ENCODE measurements at places on chromosomes 7 and 10.

DNA sequence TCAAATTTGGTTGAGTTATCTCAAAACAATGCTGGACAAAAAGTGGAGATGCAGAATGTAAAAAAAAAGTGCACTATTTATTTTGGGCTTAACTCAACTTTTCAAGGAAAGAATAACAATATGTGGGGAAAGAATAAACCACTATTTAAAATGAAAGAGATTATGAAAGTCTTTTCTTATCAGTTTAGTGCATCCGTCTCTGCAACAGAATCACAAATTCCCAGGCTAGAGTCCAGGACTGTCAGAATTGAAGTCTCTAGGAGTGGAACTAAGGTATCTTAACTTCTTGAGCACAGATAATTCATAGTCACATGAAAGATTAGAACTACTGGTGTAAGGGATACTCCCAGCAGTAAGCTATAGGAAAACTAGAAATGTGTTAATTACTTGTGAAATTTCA is 1200.3 kb upstream of the LRRN3 start:
- DNase-seq, result no peak

DNA sequence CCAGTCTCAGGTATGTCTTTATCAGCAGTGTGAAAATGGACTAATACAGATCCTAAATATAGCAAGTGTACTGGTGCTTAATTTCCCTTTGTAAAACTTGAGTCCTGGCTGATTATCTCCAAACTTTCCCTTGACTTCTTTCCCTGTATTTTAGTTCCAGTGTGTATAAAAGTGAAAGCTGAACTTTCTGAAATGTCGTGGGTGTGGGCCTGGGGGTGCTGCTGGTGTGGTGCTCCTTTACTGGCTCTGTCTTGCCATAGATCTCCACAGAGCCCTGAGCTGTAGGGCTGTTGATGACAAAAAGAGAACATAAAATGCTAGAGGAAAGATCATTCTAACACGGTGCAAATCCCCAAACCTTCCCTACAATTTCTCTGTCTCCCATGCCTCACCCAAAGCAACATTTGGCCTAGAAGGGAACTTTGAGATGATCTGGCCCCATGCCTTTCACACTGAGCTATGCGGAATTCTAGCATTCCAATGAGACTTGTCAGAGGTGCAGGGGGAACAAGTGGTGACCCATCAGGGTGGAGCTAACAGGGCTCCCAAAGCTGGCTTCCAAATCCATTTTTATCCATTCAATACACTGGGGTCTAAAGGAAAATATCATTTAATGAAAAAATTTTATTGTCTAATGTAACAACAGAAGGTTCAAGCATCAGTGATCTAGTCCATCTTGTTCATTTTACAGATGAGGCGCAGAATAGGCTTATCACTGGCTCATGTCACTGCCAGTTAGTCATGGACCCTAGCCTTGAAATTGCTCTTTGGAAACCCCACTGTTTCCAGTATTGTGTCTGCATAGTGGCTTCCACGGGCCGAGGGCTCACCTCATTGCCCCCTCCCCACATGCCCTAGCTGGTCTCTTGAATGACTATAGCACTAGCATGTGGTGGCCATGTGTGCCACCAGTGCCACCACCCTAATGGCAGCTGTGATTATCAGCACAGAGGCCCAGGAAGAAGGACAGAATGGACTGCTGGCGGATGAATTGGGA is 1000.9 kb downstream of the LRMDA start:
- peak; percentile 40 for DNase-seq

DNA sequence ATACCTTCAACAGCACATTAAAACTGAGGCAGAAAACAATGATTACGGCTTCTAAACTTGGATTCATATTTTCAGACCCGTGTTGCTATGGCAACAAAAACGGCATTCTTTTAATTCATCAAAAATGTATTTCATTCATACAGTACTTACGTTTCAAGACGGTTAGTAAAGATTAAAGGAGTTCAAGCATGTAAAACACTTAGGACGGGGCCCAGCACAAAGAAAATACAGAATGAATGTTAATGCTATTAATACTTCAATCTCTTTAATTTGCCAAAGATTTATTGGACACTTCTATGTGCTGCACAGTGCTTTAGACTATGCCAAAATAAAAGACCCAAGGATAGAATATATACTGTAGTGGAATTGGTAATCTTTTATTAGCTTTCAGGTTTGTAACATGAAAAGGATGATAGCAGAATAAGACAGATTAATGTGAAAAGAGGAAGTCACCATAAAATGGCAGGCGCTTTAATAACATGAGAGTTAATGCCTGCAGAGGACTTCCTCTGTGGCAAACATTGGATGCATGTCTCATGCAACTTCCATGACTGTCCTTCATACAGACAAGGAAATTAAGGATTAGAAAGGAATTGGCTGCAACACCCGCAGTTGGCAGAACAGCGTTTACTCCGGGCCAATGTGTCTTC is 201.6 kb upstream of the KLF6 start:
- DNase-seq, result no peak

GRCh38 chr7:47335557-47336471 is 246.1 kb downstream of the TNS3 start:
- DNase-seq, result peak; percentile 48

- no peak for DNase-seq
Measured at GRCh38 chr7:130948822-130949221, 214.8 kb upstream of the KLF14 start.

- DNase-seq, result no peak
Measured at GRCh38 chr7:133672866-133673265, 420.0 kb downstream of the EXOC4 start.

DNA sequence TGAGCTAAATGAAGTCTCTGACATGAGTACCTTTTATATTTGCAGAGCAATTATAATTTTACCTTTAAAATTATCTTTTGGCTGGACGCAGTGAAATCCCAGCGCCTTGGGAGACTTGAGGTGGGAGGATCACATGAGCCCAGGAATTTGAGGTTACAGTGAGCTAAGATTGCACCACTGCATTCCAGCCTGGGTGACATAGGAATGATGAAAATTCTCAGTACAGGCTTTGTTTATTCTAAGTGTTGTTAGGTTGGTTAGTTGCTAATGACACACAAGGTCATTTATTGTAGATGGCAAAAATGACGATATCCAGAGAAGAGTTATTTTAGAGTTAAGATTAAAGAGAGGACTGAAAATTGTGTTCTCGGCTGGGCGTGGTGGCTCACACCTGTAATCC is 87.6 kb downstream of the XRCC2 start:
- peak; percentile 95 for DNase-seq

DNA sequence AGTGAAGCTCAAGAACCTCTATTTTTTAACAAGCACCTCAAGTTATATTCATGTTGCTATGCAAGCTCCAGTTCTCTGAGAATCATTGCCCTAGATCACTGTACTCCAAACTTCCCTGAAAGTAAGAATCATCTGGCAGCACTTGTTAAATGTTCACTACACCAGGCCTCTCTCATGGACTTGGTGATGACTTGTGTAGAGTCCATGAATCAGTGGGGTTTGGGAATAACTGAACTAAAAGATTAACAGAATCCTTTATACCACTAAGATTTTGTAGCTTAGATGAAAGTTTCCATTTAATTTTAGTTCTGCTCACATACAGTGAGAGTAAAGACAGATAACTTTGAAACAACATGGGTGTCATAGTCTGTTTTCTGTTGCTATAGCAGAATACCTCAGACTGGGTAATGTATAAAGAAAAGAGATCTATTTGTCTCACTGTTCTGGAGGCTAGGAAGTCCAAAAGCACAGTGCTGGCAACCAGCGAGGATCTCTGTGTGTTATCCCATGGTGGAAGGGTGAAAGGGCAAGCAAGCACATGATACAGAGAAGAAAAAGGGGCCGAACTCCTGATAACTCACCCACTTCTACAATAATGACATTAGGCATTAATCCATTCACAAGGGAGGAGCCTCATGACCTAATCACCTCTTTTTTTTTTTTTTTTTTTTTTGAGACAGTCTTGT is 27.9 kb upstream of the AOAH start:
- no peak for DNase-seq

DNA sequence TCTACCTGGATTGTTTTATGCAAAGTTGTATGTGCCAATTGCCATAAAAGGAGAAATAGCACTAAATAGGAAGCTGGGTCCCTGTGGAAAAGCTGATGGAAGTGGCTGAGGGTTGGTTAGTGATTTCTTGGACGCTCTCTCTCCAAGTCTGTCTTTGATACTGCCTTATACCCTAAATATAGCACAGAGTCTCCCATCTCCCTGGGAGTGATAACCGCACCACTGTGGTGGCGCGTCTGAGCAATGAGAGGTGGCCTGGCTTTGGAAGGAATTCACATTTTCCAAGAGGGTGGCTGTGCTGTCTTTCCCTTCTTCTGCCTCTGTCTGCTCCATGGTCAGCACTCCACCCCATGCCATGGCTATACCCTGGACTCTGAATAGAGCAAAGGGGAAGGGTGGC is 31.2 kb downstream of the STMP1 start:
- peak; percentile 13 for DNase-seq

GRCh38 chr10:81848931-81849330 is 26.1 kb upstream of the NRG3 start:
- DNase-seq, result no peak

Data from cardiac muscle cell (in vitro differentiated cells and primary cell).